Upper lobe of left lung (tissue), 6 donors: ENCODE measurements at places on chromosomes 3 and 15. TPM values are rescaled to one million over a fixed set of nuclear protein-coding genes. Genes with fewer than 3 reads are reported as not detected.

The TM4SF1 gene
- 279 TPM for total RNA-seq

The PIAS1 gene
- total RNA-seq = 114 TPM

- H3K27me3 ChIP-seq = no peaks in the 10 kb centered on the region
- H3K4me1 ChIP-seq = peaks cover 6% of the 10 kb centered on the region
- peaks cover 71% of the 10 kb centered on the region for H3K36me3 ChIP-seq
- no peak for DNase-seq
- H3K27ac ChIP-seq = no peak overlapping the region
- no peak overlapping the region for H3K4me3 ChIP-seq
These were observed 10.6 kb downstream of the C15orf39 start for GRCh38 chr15:75212200-75212858.

DNA sequence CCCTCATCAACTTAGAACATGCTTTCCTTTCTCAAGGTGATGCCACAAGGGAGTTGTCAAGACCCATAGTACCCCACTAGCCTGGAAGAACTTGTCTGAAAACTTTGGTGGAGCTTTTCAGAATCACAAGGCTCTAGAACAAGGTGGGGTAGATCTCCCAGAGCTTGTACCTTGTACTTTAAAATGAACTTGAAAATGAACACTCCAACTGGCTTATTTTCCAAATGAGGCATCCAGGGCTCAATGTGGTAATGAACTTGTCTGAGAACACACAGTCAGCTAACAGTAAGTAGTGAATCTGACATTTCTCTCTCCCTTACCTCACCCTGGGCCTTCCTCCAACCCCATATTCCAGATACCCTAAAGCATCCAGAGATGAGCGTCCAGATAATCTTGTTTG, 81.8 kb upstream of the THBS1 start:
- no peaks in the 10 kb centered on the region for H3K27me3 ChIP-seq
- H3K27ac ChIP-seq = no peak overlapping the region
- no peak overlapping the region for H3K4me3 ChIP-seq
- DNase-seq = no peak

GRCh38 chr15:90547540-90547939, 17.8 kb downstream of the CRTC3 start:
- no peaks in the 10 kb centered on the region for H3K36me3 ChIP-seq
- no peak for DNase-seq
- no peaks in the 10 kb centered on the region for H3K27me3 ChIP-seq
- H3K4me1 ChIP-seq = peaks cover 10% of the 10 kb centered on the region
- H3K4me3 ChIP-seq = no peak overlapping the region
